SK-N-SH (cell line): ENCODE measurements at places on chromosomes 6 and 20. TPM values are rescaled to one million over a fixed set of nuclear protein-coding genes. Genes with fewer than 3 reads are reported as not detected.

SCRT2 gene
- polyA plus RNA-seq: not detected in 2 replicates

RIPOR3 gene
- polyA plus RNA-seq: 1.0 and 1.2 TPM in 2 replicates

MUCL3 gene
- not detected in 2 replicates for polyA plus RNA-seq

NRSN1 gene
- 0.02 and 0.41 TPM in 2 replicates for polyA plus RNA-seq

MAPK14 gene
- 19.8 and 27.4 TPM in 2 replicates for polyA plus RNA-seq

GPRC6A gene
- polyA plus RNA-seq: not detected in 2 replicates
